ENCODE measurements at places on chromosomes 12 and 14.

DNA sequence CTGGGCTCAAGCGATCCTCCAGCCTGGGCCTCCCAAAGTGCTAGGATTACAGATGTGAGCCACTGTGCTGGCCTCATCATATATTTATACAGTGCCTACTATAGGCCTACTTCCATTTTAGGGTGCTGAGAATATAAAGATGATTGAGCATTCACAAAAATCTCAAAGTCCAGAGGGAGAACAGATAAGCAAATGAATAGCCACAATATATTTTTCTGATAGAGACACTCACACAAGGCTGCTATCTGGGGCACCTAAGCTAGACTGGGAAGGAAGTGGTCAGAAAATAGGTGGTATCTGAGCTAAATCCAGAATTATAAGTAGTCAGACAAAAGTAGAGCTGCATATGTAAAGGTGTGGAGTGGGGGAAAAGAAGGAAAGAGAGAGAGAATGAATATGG is 21.6 kb downstream of the PKP2 start:
- DNase-seq = no peak

GRCh38 chr14:103546652-103547454 is 15.6 kb downstream of the BAG5 start:
- DNase-seq = peak; percentile 70

GRCh38 chr14:95502381-95502950 is 14.0 kb downstream of the SYNE3 start:
- peak; percentile 58 for DNase-seq

DNA sequence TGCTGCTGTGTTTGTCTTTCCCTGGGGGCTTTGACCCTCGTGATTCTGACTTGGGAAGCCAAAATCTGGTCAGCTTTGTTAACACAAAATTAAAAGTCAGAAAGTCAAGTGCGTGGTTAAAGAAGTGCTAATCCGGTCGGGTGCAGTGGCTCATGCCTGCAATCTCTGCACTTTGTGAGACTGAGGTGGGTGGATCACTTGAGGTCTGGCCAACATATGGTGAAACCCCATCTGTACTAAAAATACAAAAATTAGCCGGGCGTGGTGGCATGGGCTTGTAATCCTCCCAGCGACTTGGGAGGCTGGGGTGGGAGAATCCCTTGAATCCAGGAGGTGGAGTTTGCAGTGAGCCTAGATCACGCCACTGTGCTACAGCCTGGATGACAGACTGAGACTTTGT is 844.6 kb downstream of the VRK1 start:
- DNase-seq = no peak

DNA sequence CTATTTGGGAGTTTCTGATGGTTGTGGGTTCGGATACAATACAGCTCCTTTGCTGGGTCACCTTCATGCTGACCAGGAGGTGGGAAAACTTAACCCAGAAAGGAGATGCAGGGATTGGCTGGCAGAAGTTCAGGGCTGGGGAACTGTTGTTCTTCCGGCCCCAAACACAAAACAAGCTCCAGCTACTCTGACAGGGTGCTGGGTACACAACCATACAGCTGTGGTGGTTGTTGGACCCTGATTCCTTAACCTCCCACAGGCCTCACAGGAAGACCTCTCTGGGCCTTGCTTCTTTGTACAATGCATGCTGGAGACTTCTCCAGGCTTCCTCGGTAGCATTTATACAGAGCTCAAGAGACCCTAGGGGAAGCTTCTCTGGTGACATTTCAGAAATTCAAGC is 47.6 kb downstream of the CPM start:
- no peak for DNase-seq

- DNase-seq = peak; percentile 55
Measured at GRCh38 chr14:59897757-59898383, 22.1 kb upstream of the LRRC9 start.

DNA sequence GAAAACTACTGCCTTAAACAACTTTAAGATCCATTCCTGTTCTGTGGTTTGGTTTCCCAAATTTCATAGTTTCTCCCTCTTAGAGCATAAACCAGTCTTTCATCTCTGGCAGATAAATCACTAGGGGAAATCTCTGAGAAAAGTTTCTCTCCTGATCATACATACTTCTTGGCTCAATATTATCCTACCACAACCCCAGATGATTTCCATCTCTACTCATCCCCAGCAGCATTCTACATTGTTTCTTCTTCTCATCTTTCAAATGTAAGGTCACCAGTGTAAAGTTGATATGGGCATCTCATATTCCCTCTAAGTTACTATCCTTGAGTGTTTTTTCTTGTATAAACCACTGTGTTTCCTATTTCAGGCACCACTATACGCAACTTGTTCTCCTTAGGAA is 45.9 kb upstream of the PLEKHG7 start:
- DNase-seq = no peak

- DNase-seq = peak; percentile 92
Measured at GRCh38 chr12:6827437-6827911, 733 bp upstream of the P3H3 start.

GRCh38 chr12:26239122-26239851 is 43.9 kb downstream of the SSPN start:
- DNase-seq = no peak

- no peak for DNase-seq
Measured at GRCh38 chr14:58280954-58281787, 17.2 kb upstream of the ARID4A start.

DNA sequence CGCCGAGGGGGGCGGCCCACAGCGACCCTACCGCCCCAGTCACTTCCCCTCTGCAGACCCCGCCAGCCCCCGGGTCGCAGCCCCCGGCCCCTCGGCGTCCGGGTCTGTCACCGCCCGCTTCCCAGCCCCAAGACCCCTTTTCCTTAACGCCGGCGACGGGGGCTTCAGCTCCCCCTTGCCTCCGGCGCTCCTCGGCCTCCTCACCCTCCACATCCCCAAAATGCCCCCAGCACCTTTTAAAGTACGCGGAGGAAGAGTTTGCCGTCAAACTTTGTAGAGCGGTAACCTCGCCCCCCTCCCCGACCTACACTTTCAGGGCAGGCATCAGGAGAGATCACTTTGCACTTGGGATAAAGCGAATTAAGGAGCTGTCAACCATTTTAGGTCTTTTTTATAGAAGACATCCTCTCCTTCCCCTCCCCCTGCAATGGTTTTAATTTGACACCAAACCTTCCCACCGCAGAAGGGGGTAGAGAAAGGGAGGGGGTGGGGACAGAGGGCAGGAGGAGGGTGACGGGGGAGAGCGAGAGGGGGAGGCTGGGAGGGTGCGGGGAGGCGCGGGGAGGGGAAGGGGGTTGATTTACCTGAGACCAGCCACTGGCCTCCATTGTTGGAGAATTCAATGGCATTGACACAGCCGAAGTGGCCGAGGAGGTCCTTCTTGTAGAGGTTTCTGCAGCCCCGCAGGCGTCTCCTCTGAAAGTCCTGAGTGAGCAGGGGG is 578 bp downstream of the DCAF5 start:
- DNase-seq = peak; percentile 85

- DNase-seq = no peak
Measured at GRCh38 chr12:132362996-132363660, 33.7 kb upstream of the GALNT9 start.

- DNase-seq = no peak
Measured at GRCh38 chr12:23950775-23951451, 1.4 kb upstream of the SOX5 start.

DNA sequence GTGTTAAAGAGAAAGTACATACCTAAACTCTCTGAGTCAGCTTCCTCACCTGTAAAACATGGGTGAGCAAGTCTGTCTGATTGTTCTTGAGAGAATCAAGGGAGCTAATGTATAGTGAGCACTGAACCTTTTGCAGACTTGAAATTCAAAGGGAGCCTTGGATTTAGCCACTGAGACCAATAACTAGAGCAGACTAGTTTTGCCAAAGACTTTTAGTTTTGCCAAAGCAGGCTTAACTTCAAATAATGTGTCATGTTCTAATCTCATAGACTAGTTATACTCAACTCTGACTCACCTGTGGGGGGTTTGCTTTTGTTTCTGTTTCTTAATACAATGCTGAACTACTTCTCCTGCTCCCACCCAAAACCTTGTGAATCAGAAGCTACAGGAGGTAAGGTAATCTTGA is 123.7 kb downstream of the SLC25A21 start:
- DNase-seq = no peak

Measured in mesendoderm (in vitro differentiated cells).